ENCODE measurements at places on chromosomes 16 and 17.

- no peak for DNase-seq
- peaks cover 16% of the 10 kb centered on the region for H3K36me3 ChIP-seq
- H3K27me3 ChIP-seq: no peaks in the 10 kb centered on the region
- H3K27ac ChIP-seq: peak overlapping the region; percentile 42
- peaks cover 64% of the 10 kb centered on the region for H3K4me1 ChIP-seq
Observed at GRCh38 chr17:57607553-57608120, 137.5 kb downstream of the CCDC182 start.

DNA sequence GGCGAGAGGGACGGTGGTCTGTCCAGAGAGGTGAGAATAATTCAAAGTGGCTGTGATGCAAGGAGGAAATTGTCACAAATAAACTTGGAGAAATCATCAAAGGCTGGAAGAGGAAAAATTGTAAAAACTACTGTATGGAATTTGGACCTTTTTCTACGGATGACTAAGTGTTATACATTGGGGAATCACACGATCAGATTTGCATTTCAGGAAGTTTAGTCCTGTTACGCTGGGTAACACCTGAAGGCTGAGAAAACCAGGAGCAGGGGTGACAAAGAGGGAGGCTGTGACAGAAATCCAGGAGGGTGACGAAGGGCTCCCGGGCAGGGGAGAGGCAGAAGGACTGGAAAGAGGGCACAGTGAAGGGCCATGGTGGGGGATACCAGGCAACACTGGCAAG lies 511.7 kb downstream of the CDH13 start:
- DNase-seq: no peak
- no peak overlapping the region for H3K27ac ChIP-seq
- no peak overlapping the region for H3K4me3 ChIP-seq
- H3K4me1 ChIP-seq: peaks cover 18% of the 10 kb centered on the region
- no peaks in the 10 kb centered on the region for H3K36me3 ChIP-seq
- H3K27me3 ChIP-seq: peaks cover 3% of the 10 kb centered on the region

DNA sequence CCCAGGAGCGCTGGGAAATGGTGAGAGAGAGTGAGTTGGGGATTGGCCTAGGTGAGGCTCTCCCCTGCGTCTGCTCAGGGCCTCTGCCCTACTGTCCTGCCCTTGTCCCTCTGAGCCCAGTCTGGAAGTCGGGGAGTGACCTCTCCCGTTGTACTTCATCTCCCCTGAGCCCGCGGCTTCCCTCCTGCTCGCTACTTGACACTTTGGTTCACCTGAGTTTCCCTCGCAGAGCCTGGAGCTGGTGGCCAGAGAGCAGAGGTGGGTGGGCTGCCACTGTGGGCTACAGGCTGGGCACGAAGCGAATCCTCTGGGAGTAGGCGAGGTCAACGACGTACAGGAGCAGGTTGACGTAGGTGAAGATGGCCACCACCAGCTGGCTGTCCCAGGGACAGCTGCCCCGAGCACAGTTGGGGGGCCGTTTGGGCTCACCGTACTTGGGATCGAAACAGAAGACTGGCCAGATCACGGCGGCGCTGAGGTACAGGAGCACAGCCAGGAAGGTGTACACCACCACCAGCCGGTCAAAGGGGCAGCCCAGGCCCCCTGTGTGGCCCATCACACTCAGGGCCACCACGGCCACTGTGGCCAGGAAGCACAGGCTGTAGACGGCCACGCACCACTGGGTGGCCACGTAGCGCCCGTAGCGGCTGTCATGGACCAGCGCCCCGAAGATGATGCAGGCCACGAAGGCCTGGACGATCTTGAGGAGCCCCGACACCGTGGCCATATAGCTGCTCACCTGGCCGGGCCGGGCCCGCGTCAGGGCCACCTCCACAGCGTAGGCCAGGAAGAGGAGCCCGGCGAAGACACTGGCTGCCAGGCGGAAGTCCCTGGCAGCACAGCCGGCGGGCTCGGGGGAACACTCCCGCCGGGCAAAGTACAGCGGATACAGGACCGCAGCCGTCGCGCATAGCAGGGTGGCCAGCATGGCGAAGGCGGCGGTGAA lies 3.7 kb upstream of the PYCR1 start:
- DNase-seq: no peak
- H3K4me3 ChIP-seq: no peak overlapping the region
- H3K36me3 ChIP-seq: no peaks in the 10 kb centered on the region
- H3K27ac ChIP-seq: no peak overlapping the region
- H3K27me3 ChIP-seq: no peaks in the 10 kb centered on the region

GRCh38 chr17:67385122-67385988 lies 8.3 kb downstream of the PITPNC1 start:
- no peak overlapping the region for H3K4me3 ChIP-seq
- peak overlapping the region; percentile 57 for H3K27ac ChIP-seq
- H3K4me1 ChIP-seq: peaks cover 58% of the 10 kb centered on the region
- no peak for DNase-seq
- H3K27me3 ChIP-seq: no peaks in the 10 kb centered on the region
- peaks cover 27% of the 10 kb centered on the region for H3K36me3 ChIP-seq

- DNase-seq: peak; percentile 90
- H3K36me3 ChIP-seq: peaks cover 60% of the 10 kb centered on the region
- peaks cover 53% of the 10 kb centered on the region for H3K4me1 ChIP-seq
- peak overlapping the region; percentile 56 for H3K4me3 ChIP-seq
- H3K27me3 ChIP-seq: no peaks in the 10 kb centered on the region
- peak overlapping the region; percentile 88 for H3K27ac ChIP-seq
Observed at GRCh38 chr17:44210342-44211192, 8.9 kb downstream of the UBTF start.

GRCh38 chr17:47692137-47692894 lies 1.6 kb upstream of the TBKBP1 start:
- peaks cover 3% of the 10 kb centered on the region for H3K27me3 ChIP-seq
- no peak overlapping the region for H3K27ac ChIP-seq
- H3K4me1 ChIP-seq: peaks cover 30% of the 10 kb centered on the region
- peak overlapping the region; percentile 80 for H3K4me3 ChIP-seq
